ENCODE measurements at places on chromosomes 5 and 9.

- no peaks in the 10 kb centered on the region for H3K36me3 ChIP-seq
- H3K27me3 ChIP-seq, result no peaks in the 10 kb centered on the region
- no peak overlapping the region for H3K27ac ChIP-seq
- no peaks in the 10 kb centered on the region for H3K4me1 ChIP-seq
These were observed 819.4 kb downstream of the SEMA5A start for GRCh38 chr5:8726383-8727036.

DNA sequence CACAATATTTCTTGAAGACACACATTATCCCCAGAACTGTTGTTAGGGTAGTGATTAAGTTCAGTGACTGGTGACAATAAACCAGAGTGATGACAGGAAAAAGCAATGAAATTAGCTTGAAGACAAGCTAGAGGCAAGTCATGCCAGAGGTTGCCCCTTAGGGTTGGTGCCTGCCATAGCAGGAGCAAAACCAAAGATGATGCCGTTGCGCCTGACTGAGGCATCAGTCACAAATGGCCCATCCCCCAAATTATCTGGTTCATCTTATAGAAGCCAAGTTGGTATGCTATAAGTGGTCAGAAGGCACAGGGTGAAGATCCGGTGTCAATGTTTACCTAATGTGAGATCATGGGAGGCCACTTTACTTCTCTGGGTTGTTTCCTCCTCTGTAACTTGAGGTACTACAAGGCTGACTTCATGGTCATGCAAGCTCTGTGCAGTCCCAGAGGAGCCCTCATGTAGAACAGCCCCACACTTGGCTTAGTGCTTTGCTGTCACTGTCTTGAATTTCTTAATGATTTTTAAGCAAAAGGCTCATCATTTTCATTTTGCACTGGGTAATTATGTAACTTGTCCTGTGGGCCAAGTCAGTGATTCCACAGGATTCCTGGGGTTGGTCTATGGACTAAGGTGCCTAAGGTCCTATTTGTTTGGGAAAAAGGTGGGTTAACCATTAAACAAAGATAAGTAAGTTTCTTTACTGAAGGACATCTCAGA lies 211.3 kb downstream of the MAN2A1 start:
- no peak for DNase-seq
- no peak overlapping the region for H3K27ac ChIP-seq
- H3K4me1 ChIP-seq, result no peaks in the 10 kb centered on the region
- H3K27me3 ChIP-seq, result peaks cover 4% of the 10 kb centered on the region
- no peaks in the 10 kb centered on the region for H3K36me3 ChIP-seq

DNA sequence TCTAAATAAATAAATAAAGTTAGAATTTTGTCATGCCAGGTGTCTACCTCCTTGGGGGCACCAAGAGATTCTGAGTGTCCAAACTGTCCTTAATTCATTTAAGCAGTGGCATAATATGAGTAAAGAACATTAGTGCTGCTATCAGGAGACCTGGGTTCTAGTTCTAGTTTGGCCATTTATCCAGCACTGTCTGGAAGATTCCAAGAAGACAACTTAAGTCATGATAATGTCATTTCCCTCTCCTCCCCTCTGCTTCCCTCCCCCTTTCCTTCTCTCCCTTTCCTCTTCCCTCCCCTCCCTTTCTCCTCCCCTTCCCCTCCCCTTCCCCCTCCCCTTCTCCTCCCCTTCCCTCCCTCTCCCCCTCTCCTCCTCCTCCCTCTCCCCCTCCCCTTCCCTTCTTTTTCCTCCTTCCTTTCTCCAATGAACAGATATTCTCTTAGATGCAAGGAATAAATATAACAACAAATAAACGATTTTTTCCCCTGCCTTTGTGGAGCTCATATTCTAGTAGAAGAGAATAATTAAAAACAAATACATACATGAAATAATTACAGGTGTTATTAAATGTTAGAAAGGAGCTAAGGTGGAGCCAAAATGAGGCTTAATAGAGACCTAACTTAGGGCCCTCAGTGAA lies 90.8 kb downstream of the NMUR2 start:
- H3K36me3 ChIP-seq, result no peaks in the 10 kb centered on the region
- H3K27ac ChIP-seq, result no peak overlapping the region
- no peaks in the 10 kb centered on the region for H3K27me3 ChIP-seq
- no peaks in the 10 kb centered on the region for H3K4me1 ChIP-seq
- no peak for DNase-seq
- H3K4me3 ChIP-seq, result no peak overlapping the region

DNA sequence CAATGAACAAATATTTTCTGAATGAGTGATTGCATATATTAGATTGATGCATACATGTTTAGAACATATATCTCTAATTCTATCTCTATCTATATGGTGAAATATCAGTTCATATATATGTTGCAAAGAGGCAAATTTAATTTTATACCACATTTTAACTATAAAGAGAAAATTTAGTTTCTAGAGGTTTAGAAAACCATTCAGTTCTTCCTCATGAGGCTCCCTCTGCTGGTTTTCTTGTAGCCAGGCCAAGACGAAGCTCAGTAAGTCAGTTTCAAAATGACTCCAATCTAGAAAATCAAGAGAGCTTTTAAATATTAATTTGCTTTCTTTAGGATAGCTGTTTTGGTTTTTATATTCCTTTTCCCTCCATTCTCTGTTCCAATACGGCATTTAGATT lies 312.1 kb downstream of the TMEM232 start:
- no peaks in the 10 kb centered on the region for H3K27me3 ChIP-seq
- H3K4me3 ChIP-seq, result no peak overlapping the region
- no peak overlapping the region for H3K27ac ChIP-seq
- no peaks in the 10 kb centered on the region for H3K36me3 ChIP-seq
- H3K4me1 ChIP-seq, result no peaks in the 10 kb centered on the region

DNA sequence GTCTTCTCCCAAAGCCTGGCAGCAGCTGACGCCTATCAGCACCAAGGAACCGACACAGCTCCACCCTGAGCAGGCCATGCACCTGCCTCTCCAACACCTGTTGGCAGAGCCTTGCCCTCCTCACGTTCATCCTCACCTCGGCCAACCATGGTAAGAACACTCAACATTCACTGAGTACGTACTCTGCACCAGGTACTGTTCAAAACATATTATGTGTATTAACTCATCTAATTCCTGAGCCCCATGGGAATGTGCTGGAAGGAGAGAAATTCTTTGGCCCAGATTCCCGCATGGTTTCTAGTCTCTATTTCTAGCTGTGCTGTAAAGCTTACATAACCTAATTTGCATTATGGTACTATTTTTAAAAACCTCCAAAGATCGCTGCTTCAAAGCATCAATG lies 86.1 kb downstream of the GPR21 start:
- DNase-seq, result no peak
- H3K27me3 ChIP-seq, result no peaks in the 10 kb centered on the region
- peaks cover 12% of the 10 kb centered on the region for H3K36me3 ChIP-seq
- H3K4me1 ChIP-seq, result no peaks in the 10 kb centered on the region
- no peak overlapping the region for H3K4me3 ChIP-seq
- no peak overlapping the region for H3K27ac ChIP-seq

DNA sequence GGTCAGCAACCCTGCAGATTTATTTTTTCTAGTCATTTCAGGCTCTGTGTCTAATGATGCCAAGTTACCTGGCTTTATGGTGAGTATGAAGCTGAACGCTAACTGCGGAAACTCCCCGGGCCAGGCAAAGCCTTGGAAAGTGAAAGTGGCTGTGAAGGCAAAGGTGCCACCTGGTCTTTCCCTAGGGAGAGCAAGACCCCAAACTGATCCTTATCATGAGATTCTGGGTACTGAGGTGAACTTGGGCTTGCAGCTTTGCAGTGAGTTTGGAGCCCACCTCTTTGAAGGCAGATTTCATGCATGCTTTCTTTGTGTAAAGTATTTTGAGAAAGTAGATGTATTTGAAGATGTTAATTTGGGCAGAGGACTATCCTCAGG lies 63.3 kb downstream of the CARTPT start:
- H3K4me1 ChIP-seq, result peaks cover 10% of the 10 kb centered on the region
- peak overlapping the region; percentile 69 for H3K4me3 ChIP-seq
- peaks cover 2% of the 10 kb centered on the region for H3K27me3 ChIP-seq
- no peak for DNase-seq
- H3K36me3 ChIP-seq, result no peaks in the 10 kb centered on the region

GRCh38 chr5:160001457-160001856 lies 7.5 kb upstream of the TTC1 start:
- peaks cover 17% of the 10 kb centered on the region for H3K27me3 ChIP-seq
- DNase-seq, result no peak
- H3K4me3 ChIP-seq, result no peak overlapping the region
- no peak overlapping the region for H3K27ac ChIP-seq
- no peaks in the 10 kb centered on the region for H3K36me3 ChIP-seq

Data from CD4-positive, CD25-positive, alpha-beta regulatory T cell (primary cell).